ENCODE measurements at places on chromosomes 4 and X. TPM values are rescaled to one million over a fixed set of nuclear protein-coding genes. Genes with fewer than 3 reads are reported as not detected.

DNA sequence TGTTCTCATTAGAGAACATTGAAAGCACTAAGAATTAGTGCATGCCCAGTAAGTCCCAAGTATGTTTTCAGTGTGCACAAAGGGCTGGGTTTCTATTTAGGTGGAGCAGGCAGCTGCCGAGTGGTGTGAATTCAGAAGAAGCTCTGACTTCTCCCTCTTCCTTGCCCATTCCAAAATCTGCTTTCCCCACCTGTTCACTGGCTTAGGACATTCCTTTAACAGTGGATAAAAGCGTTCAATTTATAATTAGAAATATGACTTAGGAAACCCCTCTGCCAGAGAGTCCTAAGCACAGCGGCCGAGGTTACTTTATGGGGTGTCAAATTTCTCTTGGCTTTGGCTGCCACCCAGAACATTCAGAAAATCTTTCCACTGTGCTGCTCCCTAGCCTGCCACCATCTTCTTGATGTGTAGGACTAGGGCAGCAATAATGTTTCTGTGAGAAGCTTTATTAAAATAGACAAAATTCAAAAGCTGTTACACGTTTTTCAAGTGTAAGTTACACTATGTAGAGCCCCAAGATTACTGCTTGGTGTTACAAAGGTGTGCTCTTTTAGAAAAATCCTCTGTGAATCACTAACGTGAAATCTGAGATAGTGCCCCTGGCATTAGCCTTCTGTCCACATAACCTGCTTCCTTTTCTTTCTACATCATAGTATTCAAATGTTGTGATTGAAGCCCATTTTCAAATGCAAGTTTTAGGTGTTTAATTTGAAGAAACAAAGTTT lies 191.6 kb upstream of the ANKRD50 start:
- no peaks in the 10 kb centered on the region for H3K4me1 ChIP-seq
- no peaks in the 10 kb centered on the region for H3K27me3 ChIP-seq
- no peak overlapping the region for H3K27ac ChIP-seq
- no peaks in the 10 kb centered on the region for H3K36me3 ChIP-seq
- H3K4me3 ChIP-seq, result peak overlapping the region; percentile 30
- peak; percentile 68 for DNase-seq

DNA sequence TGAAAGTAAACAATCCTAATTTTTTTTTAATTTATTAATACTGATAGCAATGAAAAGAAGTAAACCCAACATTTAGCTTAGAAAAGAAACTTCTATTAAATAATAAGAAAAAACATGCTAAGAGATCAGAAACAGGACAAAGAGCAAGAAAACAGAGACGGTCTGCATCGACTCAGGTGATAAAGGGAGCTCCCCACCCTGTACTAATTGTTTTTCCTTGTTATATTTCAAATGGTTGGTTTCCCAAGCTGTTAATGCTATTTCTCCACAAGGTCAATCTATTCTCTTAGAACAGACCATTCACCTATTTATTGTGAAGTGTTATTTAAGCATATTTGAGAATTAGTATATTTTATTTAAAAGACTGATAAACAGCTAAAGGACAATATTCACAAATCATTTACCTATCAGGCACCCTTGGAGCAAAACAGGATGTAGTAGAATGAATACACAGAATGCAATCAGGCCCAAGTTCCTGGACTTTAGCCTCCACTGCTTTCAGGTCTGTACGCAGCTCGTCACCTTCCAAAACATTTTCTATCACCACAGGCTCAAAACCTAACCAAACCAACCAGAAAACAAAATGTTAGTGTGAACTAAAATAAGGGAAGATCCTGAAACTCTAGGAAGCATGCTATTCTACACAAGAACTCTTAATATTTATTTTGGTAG lies 5.5 kb downstream of the SEPSECS start:
- H3K36me3 ChIP-seq, result no peaks in the 10 kb centered on the region
- H3K4me3 ChIP-seq, result no peak overlapping the region
- H3K27ac ChIP-seq, result no peak overlapping the region
- H3K27me3 ChIP-seq, result no peaks in the 10 kb centered on the region

GRCh38 chr4:172982151-172982590 lies 186.4 kb upstream of the GALNT7 start:
- no peak overlapping the region for H3K4me3 ChIP-seq
- H3K4me1 ChIP-seq, result peaks cover 2% of the 10 kb centered on the region
- peak overlapping the region; percentile 84 for H3K27ac ChIP-seq
- DNase-seq, result peak; percentile 92
- H3K27me3 ChIP-seq, result no peaks in the 10 kb centered on the region

DNA sequence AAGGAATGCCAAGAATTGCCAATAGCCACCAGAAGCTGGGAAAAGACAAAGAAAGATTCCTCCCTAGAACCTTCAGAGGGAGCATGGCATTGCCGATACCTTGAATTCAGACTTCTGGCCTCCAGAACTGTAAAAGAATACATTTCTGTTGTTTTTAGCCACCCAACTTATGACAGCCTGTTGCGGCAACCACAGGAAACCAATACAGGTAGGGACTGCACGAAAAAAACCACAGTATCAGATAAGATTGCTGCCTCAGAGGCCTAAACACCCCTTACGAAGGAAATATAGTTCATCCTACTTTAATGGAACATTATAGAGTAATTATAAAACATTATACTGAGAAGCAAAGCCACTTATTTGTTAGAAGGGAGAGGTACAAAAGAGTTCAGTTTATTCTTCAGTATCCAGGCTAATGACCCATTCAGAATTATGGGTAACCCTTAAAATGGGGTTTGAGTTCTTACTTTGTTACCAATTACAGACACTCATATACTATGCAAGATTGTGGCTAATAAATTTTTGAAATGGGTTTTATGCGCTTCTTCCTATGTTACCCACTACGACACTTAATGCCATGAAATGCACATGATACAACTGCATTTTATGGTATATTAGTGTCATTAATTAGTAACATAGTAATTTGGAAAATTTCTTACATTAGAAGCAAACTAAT lies 37.4 kb upstream of the SMIM10L2A start:
- DNase-seq, result no peak
- no peaks in the 10 kb centered on the region for H3K4me1 ChIP-seq
- H3K36me3 ChIP-seq, result no peaks in the 10 kb centered on the region
- H3K27ac ChIP-seq, result no peak overlapping the region

The APELA gene
- total RNA-seq, result not detected

- H3K36me3 ChIP-seq, result no peaks in the 10 kb centered on the region
- no peaks in the 10 kb centered on the region for H3K27me3 ChIP-seq
- H3K27ac ChIP-seq, result no peak overlapping the region
- no peak overlapping the region for H3K4me3 ChIP-seq
- DNase-seq, result no peak
- no peaks in the 10 kb centered on the region for H3K4me1 ChIP-seq
These were observed 670.7 kb downstream of the PCDH7 start for GRCh38 chr4:31390849-31391248.

The LDB2 gene
- 92.8 TPM for total RNA-seq

The GPRASP3 gene
- total RNA-seq, result 8.1 TPM

DNA sequence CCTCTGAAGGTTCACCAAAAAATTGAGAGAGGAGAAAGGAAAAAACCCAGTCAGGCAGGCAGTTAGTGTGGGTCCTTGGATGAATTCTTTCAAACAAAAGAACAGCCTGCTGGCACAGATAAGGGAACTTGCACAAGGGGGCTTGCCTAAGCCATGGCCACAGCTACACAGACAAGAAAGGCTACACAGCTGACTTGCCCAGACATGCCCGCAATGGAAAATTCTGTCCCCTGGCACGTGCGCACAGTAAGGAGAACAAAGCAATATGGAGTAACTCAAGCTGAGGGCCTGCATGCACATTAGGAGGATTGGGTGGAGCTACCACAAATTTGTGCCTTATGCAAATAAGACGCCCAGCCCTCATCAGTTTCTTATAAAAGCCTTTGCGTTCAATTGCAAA lies 512.5 kb upstream of the HTR2C start:
- no peak overlapping the region for H3K4me3 ChIP-seq
- DNase-seq, result no peak
- no peaks in the 10 kb centered on the region for H3K36me3 ChIP-seq
- no peak overlapping the region for H3K27ac ChIP-seq
- peaks cover 2% of the 10 kb centered on the region for H3K27me3 ChIP-seq

GRCh38 chrX:72634331-72634730 lies 61.7 kb upstream of the HDAC8 start:
- H3K27me3 ChIP-seq, result peaks cover 2% of the 10 kb centered on the region
- H3K4me3 ChIP-seq, result no peak overlapping the region

The OPN1MW2 gene
- total RNA-seq, result not detected

GRCh38 chrX:129755779-129756650 lies 17.2 kb downstream of the XPNPEP2 start:
- no peak for DNase-seq
- H3K4me1 ChIP-seq, result no peaks in the 10 kb centered on the region
- H3K36me3 ChIP-seq, result no peaks in the 10 kb centered on the region
- H3K27ac ChIP-seq, result no peak overlapping the region

The SMIM10 gene
- total RNA-seq, result 3.6 TPM

Data from IMR-90 (cell line).